ENCODE measurements at places on chromosomes 16 and 17.
A peak's percentile ranks its signal among the peaks of the same experiment; 100 is the strongest.

DNA sequence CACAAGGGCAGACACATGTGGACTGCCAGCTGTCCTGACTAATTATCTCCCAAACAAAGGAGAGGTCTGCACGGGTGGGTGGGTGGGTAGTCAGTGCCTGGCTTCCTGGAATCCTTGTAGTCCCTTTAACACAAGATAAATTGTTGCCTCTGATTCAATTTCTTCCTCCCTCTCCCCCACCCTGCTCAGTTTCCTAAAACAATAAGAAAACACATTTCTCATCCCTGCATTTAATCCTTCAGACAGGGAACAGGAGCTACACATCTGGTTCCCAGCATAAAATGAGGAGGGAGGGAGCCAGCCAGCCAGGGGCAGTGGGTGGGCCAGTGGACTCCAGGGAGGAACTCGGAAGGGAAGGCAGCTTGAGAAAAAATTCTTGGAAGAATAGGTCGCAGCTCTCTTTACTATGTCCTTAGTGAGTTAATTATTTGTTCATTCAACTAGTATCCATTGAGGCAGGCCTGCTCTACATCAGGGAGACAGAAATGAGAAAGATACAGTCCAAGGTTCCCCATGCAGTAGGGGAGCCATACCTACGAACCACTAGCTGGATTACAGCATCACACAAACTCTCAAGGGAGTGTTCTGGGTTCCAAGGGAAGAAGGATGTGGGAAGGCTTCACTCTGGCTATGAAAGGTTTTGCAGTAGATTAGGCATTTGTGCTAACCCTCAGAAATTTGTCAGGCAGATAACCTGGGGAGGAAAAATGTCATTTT is 58.3 kb downstream of the CCT6B start:
- DNase-seq: no peak

DNA sequence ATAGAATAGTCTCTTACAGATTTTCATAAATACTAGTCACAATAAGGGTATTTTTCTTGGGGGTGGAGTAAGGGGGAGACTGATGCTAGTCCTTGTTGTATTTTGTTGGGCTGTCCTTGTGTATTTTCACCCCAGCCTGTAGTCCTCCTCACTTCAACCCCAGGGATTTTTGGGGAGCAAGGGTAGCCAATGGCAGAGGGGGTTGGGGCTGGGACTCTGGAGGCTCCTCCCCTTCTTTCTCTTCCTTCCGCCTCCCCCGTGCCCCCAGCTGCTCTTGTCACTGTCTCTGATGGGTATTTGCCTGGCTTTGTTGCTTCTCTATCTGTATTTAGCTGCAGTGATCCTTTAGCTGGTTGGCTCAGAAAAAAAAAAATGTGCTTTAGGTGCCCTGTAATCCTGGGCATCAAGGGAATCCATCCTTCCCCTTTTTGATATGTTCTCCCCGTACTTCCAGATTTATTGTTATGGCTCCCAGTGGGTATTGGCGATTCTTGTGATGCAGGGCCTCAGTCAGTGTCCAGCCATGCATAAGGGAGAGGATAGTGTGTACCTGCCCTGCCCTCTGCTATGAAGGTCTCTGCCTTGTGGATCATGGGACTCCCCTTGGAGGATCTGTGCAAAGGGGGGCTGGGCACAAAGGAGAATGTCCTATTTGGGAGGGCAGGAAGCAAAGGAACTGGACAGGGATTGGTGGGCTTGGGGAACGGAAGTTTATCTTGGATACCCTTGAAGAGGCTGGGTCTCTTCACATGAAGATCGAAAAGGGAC is 16.5 kb downstream of the SNF8 start:
- no peak for DNase-seq

- no peak for DNase-seq
Measured at GRCh38 chr16:9849697-9850245, 332.5 kb downstream of the GRIN2A start.

DNA sequence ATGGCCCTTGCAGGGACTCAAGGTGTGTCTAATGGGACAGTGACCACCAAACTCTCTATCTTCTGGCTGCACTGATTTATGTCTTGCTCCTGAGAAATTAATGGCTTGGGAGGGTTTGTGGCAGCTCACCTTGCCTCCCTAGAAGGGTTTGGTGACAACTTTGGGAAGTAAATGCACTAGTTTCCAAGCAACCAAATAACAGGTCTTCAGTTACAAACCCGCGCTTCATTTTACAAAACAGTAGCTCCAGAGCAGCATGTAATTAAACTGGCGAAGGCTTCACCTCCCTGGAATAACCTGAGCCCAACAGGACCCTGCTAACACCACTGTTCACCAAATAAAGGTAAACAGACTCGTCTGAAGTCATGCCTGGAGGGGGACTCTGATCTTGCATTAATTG is 318.3 kb downstream of the SLC39A11 start:
- DNase-seq: no peak

- no peak for DNase-seq
Measured at GRCh38 chr16:57937861-57938260, 33.1 kb downstream of the CNGB1 start.

DNA sequence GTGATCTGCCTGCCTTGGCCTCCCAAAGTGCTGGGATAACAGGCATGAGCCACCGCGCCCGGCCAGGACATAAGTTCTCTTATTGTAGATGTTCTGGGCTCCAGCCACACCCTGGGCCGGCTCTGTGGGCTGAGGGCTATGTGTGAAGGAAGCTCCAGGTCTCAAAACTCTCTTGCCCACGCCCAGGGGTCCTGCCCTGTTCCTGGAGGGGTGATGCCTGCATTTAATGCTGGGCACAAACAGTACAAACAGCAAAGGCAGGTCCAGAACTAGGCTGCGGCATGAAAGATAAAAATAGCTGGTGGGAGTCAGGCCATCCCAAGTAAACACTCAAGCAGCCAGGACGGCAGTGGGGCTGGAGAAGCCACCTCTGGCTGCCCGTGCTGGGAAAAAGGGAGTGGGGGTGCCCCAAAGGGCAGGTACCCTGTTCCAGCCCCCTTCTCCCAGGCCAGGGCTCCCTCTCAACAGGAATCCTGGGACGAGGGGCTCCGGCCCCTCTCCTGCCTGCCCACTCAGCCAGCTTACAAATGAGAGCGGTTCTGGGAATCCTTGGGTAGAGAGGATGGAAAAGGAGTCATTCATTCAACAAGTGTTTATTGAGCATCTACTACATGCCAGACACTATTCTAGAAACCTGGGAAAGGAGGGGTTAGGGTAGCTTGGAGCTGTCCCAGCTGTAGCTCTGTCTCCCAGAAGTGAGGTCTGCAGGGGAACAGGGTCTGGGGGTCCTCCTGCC is 4.6 kb downstream of the TRIM47 start:
- no peak for DNase-seq

DNA sequence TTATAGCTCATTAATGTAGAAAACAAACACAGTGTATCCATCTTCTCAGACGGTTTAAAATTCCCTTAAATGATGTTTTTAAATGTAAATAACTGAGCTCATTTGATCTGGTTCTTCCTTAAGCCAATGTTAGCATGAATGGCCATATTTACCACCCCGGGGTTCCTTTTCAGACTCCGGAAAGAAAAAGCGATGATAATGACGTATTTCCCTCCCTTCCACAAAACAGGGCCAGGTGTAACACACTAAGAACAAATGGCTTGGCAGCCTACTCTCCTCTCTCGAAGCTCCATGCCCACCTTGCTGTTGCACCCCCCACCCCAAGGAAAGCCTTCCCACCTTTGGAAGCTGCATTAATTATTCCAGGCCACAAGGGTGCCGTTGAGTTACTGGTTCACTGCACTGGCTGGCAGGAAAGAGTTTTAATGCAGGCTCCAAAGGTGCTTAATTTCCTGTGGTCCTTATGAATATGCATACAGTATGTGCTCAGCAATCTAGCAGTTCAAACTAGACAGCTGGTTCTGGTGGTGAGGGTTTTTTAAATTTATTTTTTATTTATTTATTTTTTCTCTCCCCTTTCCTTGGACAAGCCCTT is 378.9 kb downstream of the WWOX start:
- peak; percentile 14 for DNase-seq

DNA sequence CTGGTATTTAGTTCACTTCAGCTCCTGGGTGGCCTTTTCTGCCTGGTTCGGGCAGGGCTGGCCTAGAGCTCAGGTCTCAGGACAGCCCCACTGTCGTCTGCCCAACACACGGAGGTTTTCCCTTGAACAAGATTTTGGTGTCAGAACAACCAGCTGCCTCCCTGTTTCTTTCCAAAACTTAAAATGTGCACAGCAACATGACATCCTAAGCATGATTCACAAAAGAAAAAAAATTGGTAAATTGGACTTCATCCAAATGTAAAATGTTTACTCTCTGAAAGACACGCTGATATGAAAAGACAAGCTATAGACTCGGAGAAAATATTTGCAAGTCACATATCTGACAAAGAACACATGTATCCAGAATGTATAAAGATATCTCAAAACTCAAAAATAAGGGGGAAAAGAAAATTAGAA is 197.8 kb upstream of the CHMP6 start:
- DNase-seq: no peak

DNA sequence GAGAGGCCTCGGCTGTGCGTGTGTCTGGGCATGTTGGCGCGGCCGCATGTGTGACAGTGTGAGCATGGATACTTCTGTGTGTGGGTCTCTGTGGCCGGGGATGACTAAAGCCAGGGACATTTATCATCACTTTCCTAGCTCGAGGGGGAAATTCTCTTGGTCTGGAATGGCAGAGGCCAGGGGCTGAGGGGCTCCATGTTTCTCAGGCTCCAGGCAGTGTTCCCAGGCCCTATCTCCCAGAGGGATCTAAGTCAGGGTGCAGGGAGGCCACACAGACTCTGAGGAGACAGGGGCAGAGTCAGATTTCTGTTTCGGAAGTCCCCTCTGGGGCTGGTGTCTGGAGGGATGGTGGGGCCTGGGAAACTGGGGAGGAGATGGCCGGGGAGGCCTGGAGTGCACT is 23.7 kb upstream of the SPNS2 start:
- no peak for DNase-seq

DNA sequence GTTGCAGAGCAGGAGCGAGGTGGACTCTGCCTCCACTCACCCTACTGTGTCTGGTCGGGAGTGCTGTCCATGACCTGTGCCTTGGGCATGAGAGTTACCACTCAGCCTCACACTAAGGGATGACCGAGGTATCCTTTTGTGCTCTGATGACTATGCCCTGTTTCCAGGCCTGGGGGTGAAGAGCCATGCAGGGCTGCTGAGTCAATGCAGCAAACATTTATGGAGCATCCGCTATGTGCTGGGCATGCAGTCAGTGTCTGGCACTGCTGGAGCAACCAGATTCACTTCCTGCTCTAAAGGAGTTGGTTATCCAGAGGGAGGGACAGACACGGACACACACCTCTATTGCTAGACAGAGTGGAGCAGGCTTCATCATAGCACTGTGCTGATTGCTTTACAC is 7.6 kb upstream of the HNF1B start:
- no peak for DNase-seq

Data from activated naive CD4-positive, alpha-beta T cell treated with anti-CD3 and anti-CD28 coated beads for 36 hours (primary cell).